ENCODE measurements at places on chromosomes 7 and 10.

DNA sequence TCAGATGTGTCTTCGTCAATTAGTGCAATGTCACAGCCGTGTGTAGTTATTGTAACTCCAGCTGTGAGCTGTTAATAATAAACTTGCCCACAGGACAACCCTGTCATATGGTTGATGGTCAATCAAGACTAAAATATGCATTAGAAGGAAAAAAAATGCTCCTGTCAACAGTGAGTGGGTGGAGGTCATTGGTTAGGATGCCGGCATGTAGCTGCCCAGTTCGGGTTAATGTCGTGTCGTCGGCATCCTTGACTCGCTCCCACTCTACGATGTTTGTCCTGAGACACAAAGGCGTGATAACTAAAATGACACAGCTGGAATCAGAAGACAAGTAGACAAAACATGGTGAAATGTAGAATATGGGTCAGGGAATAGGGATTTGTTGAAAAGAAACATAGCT lies 442.8 kb upstream of the NPVF start:
- no peak for DNase-seq

DNA sequence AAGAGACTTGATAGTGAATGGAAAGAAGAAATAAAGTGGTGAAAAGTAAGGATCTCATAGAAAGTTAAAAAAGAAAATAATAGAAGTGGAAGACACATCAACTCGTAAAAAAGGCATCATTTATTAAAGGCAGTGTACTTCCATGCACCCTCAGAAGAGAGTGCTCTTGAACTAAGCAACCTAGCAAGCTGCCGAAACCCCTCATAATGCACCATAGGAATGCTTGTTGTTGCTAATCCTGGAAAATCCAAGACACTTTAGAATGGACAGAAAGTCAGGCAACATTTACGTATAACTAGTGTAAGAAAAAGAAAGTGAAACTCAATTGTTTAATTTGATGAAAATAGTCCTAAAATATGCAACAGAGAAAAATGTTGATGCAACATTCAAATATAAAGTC lies 12.8 kb downstream of the TFPI2 start:
- DNase-seq, result no peak

- DNase-seq, result no peak
Observed at GRCh38 chr7:68362745-68363518, 1235.3 kb upstream of the AUTS2 start.

DNA sequence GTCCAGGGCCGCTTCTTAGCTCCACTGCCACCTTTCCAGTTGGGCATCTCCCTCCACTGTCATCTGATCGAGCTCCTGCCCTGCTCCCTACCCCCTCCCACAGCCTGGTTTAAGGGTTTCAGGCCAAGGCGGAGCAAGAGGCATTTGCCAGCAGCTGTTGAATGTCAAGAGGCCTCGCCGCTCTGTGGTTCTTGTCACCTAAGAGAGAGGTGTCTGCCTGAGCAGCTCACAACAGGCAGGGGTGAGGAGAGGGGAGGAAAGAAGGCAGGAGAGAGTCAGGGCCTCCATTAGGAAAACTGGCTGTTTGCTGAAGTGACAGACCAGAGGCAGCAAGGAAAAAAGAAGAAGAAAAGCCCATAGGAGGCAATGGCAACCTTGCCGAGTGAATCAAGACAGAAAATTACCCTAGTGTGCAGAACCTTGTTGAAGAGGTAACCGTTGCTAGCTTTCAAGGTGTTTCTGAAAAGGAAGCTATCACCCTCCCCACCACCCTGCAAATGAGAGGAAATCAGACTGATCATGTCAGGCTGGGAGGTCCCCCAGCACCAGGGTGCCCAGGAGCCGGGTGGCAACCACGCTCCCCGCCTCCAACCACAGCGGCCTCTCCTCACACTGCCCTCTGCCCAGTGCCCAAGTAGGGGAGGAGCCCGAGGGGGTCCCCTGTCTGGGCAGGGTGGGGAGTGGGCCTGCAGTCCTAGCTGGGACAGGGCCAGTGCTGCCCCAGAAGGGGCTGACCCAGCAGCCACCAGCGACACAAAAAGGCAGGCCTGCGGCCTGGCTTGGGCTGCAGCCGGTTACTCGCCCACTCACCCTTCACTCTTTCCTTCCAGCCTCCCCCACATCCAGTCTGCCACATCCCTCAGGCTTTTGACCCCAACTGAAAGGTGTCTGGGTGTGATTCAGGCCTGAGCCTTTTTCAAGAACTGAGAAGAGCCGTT lies 7.1 kb downstream of the GATA3 start:
- DNase-seq, result peak; percentile 74

GRCh38 chr7:78149787-78150186 lies 351.2 kb downstream of the PHTF2 start:
- no peak for DNase-seq

- no peak for DNase-seq
Observed at GRCh38 chr10:117615649-117616048, 73.1 kb downstream of the EMX2 start.

DNA sequence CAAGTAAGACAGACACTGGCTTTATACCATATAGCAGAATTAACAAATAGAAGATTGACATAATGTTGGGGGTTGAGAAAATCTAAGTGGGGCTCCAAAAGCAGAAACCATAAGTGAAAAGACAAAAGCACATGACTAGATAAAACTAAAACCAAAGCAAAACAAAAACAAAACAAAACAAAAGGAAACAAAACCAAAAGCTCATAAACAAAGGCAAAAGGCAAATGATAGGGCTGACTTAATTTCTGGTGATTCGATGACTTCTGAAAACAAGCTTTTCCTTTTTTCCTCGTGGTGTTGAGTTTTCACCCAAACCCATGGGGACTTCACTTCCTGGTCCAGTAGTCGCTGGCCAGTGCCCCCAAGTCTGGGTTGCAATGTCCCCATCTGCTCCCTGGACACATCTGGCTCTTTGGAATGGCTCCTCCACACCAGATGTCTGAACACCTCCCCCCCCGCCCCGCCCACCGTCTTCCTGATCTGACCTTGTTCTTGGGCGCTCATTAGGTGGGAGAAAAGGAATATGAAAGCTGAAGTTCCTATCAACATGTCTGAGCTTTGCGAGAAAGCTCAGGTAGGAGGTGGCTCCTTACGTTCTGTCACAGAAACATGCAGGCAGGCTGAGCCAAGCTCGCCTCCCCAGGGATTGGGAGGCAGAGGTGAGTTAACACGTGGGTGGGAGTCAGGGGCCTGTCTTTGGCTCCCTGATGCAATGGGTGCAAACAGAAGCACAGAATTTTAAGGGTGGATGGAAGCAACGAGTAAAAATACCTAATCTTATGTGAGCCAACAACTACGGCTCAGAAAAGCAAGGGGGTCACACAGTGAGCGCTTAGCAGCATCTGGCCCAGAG lies 121.0 kb downstream of the NEURL1 start:
- no peak for DNase-seq

GRCh38 chr7:25388681-25389080 lies 160.4 kb upstream of the NPVF start:
- DNase-seq, result no peak

Data from activated T-cell treated with anti-CD3 and anti-CD28 coated beads, Interleukin-2, amount 50 U/mL, for 48 hours (primary cell).